ENCODE measurements at places on chromosomes 2 and 18.
A peak's percentile ranks its signal among the peaks of the same experiment; 100 is the strongest.

DNA sequence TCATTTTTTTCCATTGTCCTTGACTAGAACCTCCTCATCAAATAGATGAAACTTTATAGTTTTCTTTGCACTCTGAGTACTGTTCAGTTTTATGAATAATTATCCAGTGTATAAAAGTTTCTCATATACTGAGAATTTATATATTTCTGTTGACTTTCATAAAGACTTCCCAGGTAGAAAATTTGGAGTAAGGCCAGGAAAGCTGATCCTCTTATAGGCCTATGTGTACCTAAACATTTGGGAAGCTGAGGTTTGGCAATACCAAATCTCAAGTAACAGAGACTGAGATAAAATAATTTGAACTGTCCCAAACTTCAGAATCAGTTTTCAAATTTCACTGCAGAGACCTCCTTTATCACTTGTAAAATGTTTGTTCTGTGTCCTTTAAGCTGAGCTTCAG lies 43.4 kb downstream of the CCDC102B start:
- no peak for DNase-seq

DNA sequence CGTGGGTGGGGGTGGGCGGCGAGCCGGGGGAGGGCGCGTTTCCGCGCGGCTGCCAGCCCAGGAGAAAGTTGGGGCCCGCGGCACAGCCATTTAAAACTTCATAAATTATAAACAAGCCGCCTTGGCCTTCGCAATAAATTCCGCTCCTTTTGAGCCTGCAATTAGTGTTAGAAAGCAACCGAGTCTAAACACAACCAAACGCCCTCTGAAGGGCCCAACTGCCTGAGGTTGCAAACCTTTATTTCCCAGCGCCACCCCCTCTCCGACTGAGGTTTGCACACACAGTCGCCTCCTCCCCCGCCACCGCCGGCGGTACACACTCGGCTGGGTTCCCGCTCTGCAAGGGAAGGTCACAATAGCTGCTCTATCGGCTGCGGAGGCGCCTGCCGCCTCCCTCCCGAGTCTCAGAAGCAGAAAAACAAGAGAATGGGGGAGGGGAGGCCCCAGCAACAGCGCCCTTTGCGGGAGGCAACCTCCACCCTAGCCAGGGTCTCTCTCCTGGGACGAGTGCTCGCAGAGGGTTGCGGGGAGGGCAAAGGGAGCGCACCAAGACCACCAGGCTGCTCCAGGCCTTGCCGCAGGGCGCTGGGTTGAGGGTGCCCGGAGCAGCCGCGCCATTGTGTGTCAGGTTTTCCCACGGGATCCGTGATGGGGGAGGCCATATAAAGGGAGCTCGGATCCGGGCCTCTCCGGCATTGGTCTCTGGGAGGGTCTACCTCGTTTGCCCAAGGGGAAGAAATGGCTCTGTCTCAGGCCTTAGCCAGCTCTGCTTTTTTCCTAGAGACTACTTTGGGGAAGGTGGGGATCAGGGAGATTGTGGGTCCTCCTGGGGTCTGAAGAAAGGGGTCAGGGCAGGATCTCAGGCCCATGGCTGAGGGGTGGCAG lies 13.4 kb upstream of the HOXD1 start:
- no peak for DNase-seq

DNA sequence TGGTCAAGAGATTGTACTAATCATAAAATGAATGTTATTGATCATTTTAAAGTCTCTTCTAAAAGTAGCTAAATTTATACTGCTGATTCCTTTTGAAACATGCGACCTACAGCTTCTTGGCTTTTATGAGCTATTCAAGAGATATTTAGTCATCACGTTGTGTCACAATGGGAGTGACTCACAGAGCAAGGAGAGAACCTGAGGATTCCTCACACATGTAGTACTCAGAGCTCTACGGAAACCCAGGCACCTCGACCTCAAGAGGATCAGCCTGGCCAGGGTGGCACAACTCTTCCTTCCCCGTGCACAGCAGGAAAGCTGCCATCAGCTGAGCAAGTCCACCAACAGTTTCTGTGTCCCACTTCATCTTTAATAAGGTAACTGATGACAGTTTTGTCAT lies at the start of gene DHRS9:
DHRS9 (plus strand) TSS at position 223 of the 400 bp plus-strand sequence. CDS start 12,019 bp downstream, outside the sequence.
- DNase-seq = no peak

- DNase-seq = no peak
These were observed 138.0 kb downstream of the AGPS start for GRCh38 chr2:177530561-177530960.

GRCh38 chr2:10126632-10127026 lies 4.1 kb downstream of the RRM2 start:
- DNase-seq = no peak

GRCh38 chr18:77106331-77106730 lies 26.3 kb downstream of the MBP start:
- peak; percentile 55 for DNase-seq

GRCh38 chr2:12240206-12240605 lies 476.5 kb upstream of the TRIB2 start:
- no peak for DNase-seq

Data from effector CD8-positive, alpha-beta T cell (primary cell).